ENCODE measurements at places on chromosomes 6 and 20. TPM values are rescaled to one million over a fixed set of nuclear protein-coding genes. Genes with fewer than 3 reads are reported as not detected.

The RIPPLY2 gene
- total RNA-seq: not detected

The CGA gene
- total RNA-seq: not detected

GRCh38 chr6:54267798-54268197 lies 40.4 kb upstream of the TINAG start:
- no peaks in the 10 kb centered on the region for H3K4me1 ChIP-seq
- no peaks in the 10 kb centered on the region for H3K27me3 ChIP-seq
- H3K27ac ChIP-seq: no peak overlapping the region
- DNase-seq: no peak
- no peaks in the 10 kb centered on the region for H3K36me3 ChIP-seq

DNA sequence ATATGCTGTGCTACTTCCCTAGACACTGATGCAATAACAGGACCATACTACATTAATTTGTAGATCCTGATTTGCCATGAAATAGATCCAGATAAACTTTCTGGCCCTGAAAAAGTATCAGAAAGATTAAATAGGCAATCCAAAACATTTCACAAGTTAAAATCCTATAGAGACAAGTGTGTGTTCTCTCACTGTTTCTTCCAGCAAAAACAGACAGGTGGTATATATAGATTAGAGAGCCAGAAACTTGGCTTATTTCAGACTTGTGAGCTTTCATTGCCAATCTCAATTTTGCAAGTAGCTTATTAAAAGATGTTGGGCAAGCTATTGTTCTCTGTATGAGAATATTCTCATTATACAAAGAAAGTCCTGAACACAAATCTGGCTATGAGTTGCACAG lies 289.1 kb upstream of the MANEA start:
- DNase-seq: no peak
- no peaks in the 10 kb centered on the region for H3K36me3 ChIP-seq
- no peaks in the 10 kb centered on the region for H3K4me1 ChIP-seq
- H3K4me3 ChIP-seq: no peak overlapping the region

DNA sequence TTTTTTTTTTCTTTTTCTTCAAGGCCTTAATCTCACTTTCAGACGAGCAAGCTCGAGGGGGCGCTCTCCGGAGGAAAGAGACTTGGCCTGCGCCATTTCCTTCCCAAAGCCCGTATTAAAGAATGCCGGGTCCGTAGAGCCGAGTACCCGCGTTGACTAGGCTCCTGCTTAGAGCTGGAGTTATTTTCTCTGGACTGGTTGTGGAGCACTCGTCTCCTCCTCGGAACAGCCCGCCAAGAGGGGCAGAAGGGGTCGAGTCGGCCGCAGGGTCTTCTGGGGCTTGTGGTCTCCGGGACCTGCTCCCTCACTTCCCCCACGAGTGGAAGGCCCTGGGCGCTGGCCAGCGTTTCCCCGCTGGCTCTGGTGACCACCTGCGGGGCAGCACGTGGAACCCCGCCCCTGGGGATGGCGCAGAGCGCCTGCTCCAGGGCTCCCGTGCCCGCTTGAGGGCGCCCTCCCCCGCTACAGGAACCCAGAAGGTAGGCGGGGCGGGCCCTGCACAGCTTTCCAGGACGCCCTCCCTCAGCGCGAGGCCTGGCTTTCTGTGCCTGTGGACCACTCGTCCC lies 2.7 kb upstream of the MEI4 start:
- no peaks in the 10 kb centered on the region for H3K27me3 ChIP-seq
- peak overlapping the region; percentile 48 for H3K4me3 ChIP-seq
- peak; percentile 24 for DNase-seq
- no peak overlapping the region for H3K27ac ChIP-seq
- peaks cover 8% of the 10 kb centered on the region for H3K4me1 ChIP-seq
- no peaks in the 10 kb centered on the region for H3K36me3 ChIP-seq

GRCh38 chr6:9409126-9409525 lies 973.8 kb upstream of the SLC35B3 start:
- H3K36me3 ChIP-seq: no peaks in the 10 kb centered on the region
- DNase-seq: no peak
- no peak overlapping the region for H3K4me3 ChIP-seq

- H3K4me1 ChIP-seq: peaks cover 53% of the 10 kb centered on the region
- H3K27me3 ChIP-seq: no peaks in the 10 kb centered on the region
- no peak overlapping the region for H3K27ac ChIP-seq
- no peak overlapping the region for H3K4me3 ChIP-seq
- no peak for DNase-seq
Observed at GRCh38 chr6:156946370-156946936, 169.3 kb downstream of the ARID1B start.

DNA sequence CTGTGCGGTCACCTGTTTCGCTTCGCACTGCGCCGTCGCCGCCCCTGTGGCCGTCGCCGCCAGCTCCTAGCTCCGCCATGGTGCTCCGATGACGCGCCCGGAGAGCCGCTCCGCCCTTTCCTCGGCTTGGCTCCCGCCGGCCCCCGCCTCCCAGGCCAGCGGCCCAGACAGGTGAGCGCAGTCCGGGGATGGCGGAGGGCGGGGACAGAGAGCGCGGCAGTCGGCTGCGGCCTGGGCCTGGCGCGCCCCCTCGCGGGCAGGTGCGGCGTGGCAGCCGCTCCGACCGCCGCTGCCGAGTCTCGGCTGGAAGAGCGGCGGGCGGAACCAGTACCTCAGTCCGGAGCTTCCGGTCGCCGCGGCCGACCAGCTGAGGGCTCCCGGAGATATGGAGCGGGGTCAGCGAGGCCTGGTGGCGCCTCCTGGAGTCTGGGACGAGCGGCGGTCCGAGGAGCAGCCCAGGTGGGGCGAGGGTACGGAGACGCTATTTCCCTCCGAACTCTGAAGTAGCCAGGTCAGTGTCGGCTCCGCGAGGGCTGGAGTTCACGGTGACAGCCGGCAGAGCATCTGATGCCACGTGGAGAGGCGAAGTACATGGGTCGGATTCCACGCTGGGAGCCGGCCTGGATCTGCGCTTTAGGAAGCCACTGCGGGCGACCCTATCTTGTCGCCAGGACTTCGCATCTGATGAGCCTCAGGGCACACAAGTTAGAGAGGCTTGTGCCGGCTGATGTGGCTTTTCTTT lies at the start of gene MAP7:
Gene MAP7, minus strand, starts transcription at position 93 of the 742 bp plus-strand sequence. Its CDS starts 14 bp downstream, at position 79.
- peaks cover 2% of the 10 kb centered on the region for H3K36me3 ChIP-seq
- no peaks in the 10 kb centered on the region for H3K27me3 ChIP-seq
- peak; percentile 52 for DNase-seq

GRCh38 chr6:82143041-82143481 lies 104.5 kb downstream of the IBTK start:
- peak; percentile 50 for DNase-seq
- H3K4me1 ChIP-seq: peaks cover 8% of the 10 kb centered on the region
- peak overlapping the region; percentile 92 for H3K27ac ChIP-seq
- no peak overlapping the region for H3K4me3 ChIP-seq

GRCh38 chr6:100850174-100850573 lies 31.0 kb downstream of the ASCC3 start:
- no peaks in the 10 kb centered on the region for H3K36me3 ChIP-seq
- H3K27ac ChIP-seq: no peak overlapping the region
- no peak for DNase-seq
- no peak overlapping the region for H3K4me3 ChIP-seq
- H3K4me1 ChIP-seq: no peaks in the 10 kb centered on the region
- no peaks in the 10 kb centered on the region for H3K27me3 ChIP-seq

- H3K4me3 ChIP-seq: no peak overlapping the region
- H3K27me3 ChIP-seq: no peaks in the 10 kb centered on the region
- no peak overlapping the region for H3K27ac ChIP-seq
- no peaks in the 10 kb centered on the region for H3K4me1 ChIP-seq
Observed at GRCh38 chr20:3612795-3613572, 50.2 kb downstream of the GFRA4 start.

DNA sequence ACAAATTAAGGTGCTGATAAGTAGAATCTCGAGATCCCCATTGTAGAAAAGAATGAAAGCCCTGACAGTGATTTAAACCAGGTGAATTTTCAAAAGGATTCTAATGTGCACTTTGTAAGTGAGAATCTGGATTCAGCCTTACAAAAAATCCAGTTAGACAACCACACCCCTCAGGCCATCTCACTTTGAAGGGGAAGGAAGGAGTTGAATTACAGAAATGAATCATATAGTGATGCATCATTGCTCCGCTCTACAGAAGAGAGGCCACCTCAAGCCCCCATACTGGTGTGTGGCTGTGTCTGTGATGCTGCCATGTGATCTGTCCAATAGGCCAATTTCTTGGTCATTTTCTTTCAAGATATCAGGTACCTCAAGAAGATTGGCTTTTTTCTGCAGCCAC lies 85.5 kb upstream of the NT5E start:
- no peak overlapping the region for H3K4me3 ChIP-seq
- no peaks in the 10 kb centered on the region for H3K27me3 ChIP-seq
- no peaks in the 10 kb centered on the region for H3K36me3 ChIP-seq
- no peak overlapping the region for H3K27ac ChIP-seq
- H3K4me1 ChIP-seq: no peaks in the 10 kb centered on the region

DNA sequence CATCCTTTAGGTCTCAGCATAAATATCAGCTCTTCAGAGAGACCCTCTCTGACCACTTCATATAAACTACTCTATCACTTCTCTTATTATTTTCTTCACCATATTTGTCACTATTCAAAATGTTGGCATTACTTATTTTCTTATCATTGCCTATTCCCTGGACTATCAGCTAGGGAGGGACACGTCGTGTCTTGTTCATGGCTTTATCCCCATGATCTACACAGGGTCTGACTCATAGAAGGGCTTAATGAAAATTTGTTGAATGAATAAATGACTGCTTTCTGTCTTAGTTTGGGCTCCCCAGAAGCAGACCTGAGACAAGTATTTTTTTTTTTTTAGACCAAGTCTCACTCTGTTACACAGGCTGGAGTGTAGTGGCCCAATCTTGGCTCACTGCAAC lies 3.0 kb upstream of the CDK5RAP1 start:
- peaks cover 34% of the 10 kb centered on the region for H3K36me3 ChIP-seq
- H3K27ac ChIP-seq: no peak overlapping the region
- no peak overlapping the region for H3K4me3 ChIP-seq
- peaks cover 25% of the 10 kb centered on the region for H3K4me1 ChIP-seq
- no peak for DNase-seq

GRCh38 chr20:23071996-23072395 lies 14.1 kb downstream of the CD93 start:
- H3K27ac ChIP-seq: no peak overlapping the region
- no peaks in the 10 kb centered on the region for H3K36me3 ChIP-seq
- no peak for DNase-seq
- H3K4me1 ChIP-seq: no peaks in the 10 kb centered on the region
